ENCODE measurements at places on chromosomes 5 and 9.

GRCh38 chr5:126909856-126910255 lies 120.5 kb downstream of the MARCHF3 start:
- no peak for DNase-seq

- DNase-seq = no peak
These were observed 1.3 kb downstream of the SPTAN1 start for GRCh38 chr9:128553728-128554127.

- DNase-seq = no peak
These were observed 16.5 kb downstream of the GARNL3 start for GRCh38 chr9:127280880-127281660.

DNA sequence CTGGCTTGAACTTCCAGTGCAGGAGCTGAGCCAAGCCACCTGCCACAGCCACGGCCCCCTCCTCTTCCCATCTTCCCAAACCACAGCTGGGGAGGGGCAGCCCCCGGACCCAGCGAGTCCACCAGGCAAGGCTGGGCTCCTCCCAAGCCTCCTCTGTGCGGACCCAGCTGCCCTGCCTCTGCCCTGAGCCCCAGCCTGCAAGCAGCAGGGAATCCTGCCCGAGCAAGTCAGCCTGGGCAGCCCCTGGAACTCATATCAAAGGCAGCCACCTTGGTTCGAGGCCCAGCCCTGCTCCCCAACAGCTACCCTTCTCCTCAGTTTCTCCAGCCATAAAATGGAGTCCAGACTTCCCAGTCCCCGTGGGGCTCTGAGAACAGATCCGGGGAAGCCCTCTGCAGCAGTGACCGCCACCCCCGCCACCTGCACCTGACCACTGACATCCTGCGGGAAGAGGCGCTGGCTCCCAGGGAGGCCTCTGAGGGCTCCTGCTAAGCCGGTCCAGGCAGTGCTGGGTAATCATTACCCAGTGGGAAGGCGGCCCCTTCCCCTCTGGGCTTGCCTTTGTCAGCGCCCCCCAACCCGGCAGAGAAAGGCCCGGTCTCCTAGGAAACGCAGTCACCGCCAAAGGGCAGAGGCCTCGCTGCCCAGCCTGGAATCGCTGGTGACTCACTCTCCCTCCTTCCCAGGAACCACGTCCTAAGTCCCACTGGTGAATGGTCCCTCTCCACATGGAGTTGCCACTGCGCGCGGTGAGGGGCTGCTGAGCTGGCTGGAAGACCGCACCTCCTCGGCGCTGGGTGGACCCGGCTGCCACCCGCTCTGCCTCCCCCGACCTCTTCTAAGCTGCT lies 1.5 kb downstream of the VAV2 start:
- peak; percentile 55 for DNase-seq

DNA sequence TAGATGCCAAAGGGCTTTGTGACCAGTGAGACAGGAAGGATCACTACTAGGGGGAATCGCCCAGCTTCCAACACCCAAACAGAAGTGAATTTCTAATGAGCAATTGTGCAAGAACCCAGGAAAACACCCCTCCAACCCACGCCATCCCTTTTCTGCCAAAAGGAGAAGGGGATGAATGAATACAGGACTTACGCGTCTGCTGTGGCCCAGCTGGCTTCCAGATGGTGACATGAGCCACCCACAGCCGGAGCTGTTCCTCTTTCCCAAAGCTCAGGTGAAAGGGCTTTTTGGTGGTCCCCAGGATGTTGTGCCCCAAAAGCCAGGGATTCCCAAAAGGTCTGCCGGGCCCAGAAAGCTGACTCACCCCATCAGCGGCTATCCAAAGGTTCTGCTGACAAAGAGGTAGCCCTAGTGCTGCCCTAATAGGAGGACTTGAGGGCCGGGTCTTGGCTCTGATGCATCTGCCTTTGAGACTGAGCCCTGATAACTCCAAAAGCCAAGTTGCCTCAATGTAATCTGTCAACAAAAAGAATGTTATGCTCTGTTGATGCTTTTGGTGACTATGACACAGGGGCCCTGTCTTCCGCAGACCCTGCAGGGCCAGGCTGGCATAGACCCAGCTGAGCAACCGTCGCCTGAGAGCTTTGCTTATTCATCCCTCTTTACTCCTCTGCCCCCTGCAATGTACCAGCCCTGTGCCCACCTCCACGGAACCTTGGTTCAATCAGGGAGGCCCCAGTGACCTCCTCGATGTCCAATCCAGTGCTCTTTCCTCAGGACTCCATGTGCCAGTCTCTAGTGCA lies 14.5 kb downstream of the GSN start:
- no peak for DNase-seq

DNA sequence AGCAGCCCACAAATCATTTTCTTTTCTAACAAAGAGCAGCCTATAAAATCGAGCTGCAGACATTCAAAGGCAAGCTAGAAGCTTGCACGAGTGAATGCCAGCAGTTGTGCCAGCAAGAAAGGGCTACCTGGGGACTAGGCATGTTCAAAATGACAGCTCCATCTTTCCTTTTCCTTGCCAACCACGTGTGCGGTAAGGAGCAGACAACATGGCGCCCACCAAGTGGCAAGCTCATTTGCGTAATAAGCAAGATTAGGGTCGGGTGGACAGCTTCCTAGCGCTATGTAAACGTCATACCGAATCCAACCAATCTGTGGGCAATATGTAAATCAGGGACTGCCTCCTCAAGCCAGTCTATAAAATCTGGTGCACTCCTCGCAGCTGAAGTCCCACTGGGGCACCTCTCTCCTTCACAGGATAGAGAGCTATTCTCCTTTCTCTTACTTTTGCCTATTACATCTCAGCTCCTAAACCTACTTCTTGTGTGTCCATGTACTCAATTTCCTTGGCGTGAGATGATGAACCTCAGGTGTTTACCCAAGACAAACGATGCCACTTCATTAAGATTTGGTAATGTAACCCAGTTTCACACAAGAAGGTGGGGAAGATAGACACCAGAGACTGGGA lies 22.5 kb upstream of the SPARC start:
- no peak for DNase-seq

GRCh38 chr9:71431931-71432330 lies 310.5 kb upstream of the TRPM3 start:
- no peak for DNase-seq

Data from HTR-8/SVneo (cell line).